ENCODE measurements at places on chromosomes 4 and X.
A peak's percentile ranks its signal among the peaks of the same experiment; 100 is the strongest.

DNA sequence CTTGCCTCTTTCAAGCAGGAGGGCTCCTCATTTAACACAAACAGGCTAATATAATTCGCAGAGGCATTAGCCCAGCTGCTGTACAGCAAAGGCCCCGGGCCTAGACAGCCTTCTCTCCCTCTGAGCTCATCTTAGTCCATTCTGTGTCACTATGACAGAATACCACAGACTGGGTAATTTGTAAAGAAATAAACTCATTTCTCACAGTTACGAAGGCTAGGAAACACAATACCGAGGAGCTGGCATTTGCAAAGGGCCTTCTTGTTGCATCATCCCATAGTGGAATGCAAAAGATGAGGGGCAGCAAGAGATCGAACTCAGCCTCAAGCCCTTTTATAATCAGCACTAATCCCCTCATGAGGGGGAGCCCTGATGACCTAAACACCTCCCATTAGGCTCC, 48.5 kb downstream of the TSPAN5 start:
- H3K4me1 ChIP-seq, result peaks cover 20% of the 10 kb centered on the region
- H3K27me3 ChIP-seq, result peaks cover 1% of the 10 kb centered on the region
- no peaks in the 10 kb centered on the region for H3K36me3 ChIP-seq
- H3K4me3 ChIP-seq, result no peak overlapping the region
- no peak for DNase-seq

DNA sequence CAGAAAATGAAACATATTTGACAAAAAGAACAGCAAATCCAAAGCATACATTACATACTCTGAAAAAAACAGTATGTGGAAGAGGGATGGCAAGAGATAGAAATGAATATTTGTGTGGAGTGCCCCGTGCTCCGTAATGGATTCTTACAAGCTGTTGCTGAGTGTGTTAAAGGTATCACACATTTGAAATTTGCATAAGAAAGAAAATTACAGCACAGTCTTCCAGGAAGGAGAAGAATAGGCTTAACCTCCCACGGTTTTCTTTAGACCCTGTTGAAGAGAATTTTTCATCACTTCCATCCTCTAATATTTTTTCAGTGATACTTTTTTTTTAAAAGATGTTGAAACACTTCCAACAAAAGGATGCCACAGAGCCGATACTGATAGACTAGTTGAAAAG, 1489.4 kb downstream of the RAPGEF2 start:
- H3K36me3 ChIP-seq, result no peaks in the 10 kb centered on the region
- DNase-seq, result no peak
- H3K4me1 ChIP-seq, result peaks cover 4% of the 10 kb centered on the region
- H3K4me3 ChIP-seq, result no peak overlapping the region
- H3K27ac ChIP-seq, result no peak overlapping the region

DNA sequence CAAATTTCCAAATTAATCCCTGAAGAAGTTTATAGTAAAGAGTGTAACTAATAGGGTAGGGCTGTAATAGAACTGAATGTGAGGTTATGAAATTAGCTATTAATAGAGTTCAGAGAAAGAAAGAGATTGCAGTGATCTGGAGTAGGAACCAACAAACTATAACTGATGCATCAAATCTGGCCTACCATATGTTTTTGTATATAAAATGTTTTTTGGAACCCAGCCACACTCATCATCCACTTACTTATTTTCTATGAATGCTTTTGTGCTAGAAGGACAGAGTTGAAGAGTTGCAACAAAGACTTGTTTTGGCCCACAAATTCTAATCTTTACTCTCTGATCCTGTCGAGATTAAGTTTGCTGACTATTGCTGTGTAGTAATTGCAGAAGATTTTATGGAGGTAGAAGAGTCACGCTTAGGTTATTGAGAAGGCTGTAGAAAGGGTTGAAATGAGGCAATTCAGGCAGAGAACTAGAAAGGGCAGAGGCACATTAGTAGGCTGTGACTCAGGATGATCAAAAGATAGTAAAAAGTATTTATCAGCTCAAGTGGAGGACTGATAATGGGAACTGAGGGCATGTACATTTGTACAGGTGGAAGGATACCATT, 298.7 kb upstream of the EMCN start:
- H3K27me3 ChIP-seq, result no peaks in the 10 kb centered on the region
- no peak overlapping the region for H3K4me3 ChIP-seq
- no peaks in the 10 kb centered on the region for H3K36me3 ChIP-seq
- no peak overlapping the region for H3K27ac ChIP-seq
- H3K4me1 ChIP-seq, result no peaks in the 10 kb centered on the region

DNA sequence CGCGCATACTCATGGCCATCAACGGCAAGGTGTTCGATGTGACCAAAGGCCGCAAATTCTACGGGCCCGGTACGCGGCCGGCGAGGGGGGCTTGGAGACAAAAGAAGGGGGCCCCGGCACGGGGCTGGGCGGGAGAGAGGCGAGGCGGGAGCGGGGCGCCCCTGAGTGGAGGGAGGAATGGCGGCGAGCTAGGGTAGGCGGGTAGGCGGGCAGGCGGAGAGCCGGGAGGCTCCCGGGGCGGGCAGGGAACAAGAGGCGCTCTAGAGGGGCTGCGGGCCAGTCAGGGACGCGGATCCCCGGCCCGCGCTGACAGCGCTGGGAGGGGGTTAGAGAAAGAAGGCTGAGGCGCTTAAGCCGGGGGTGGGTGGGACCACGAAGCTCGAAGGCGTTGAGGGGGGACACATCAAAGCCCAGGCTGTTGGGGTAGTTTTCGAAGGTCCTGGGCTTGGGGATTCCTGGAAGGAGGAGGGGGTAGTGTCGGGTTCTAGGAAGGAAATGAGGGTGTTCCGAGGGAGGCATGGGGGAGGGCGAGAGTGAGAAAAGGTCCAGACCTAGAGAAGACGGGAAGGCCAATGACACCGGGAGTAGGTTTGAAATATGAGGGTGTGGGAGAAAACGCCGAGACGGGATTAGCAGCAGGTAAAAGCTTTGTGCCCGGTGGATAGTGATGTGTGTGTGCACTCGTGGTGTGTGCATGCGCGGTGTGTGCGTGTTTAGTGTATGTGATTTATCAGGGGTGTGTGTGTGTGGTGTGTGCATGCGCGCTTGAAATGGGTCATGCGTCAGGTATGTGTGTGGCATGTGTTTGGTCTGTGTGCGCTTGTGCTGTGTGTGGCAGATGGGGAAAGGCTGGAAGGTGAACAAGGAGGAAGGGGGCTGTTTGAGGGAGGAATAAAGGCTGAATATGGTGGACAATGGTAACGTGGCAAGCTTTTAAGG, 807 bp downstream of the PGRMC1 start:
- H3K4me3 ChIP-seq, result peak overlapping the region; percentile 100
- H3K4me1 ChIP-seq, result peaks cover 20% of the 10 kb centered on the region
- peaks cover 4% of the 10 kb centered on the region for H3K36me3 ChIP-seq

DNA sequence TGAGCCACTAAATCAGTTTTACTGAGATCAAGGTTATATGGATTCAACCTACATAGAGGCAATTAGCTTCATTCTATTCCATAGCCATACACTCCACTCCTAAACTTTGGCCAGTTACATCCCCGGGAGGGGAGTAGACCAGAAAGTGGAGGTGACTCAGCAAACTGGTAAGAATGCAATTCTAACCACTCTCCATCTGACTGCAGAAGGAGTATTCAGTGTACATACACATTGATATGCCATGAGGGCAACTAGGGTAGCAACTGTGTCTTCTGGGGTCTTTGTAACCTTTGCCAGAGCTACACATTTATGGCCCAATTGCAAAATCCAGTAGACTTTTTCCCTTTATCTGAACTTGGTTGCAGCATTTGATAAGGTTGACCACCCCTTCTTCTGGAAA, 7.6 kb downstream of the SLC25A43 start:
- no peak for DNase-seq
- H3K27me3 ChIP-seq, result peaks cover 4% of the 10 kb centered on the region
- no peak overlapping the region for H3K27ac ChIP-seq
- H3K36me3 ChIP-seq, result peaks cover 6% of the 10 kb centered on the region

DNA sequence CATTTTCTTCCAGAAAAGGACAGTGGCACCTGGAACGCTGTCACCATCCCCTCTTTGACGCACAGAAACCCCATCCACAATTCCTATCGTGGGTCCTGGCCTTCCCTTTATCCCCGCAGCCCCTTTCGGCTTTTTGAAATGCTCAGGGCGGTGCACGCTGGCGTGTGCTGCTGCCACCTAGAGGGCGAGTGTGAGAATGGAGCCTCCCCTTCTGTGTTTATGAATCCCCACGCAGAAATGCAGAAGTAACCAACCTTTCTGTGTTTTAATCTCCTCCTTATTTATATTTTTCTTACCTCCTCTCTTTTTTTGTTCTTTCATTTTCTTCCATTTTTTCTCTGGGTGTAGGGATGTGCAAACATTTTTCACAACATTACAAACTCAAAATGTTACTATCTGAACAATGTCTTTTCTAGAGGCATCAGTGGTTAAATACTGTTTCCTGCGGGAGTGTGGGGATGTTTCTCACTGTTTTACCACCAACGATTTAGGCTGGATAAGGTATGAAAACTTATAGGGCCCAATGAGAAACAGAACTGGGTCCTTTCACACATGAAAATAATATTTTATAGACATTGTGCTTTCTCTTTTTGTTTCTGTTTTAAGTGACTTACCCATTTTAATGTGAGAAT, 50.0 kb downstream of the TMA16 start:
- peaks cover 2% of the 10 kb centered on the region for H3K27me3 ChIP-seq
- no peak overlapping the region for H3K27ac ChIP-seq
- H3K4me3 ChIP-seq, result no peak overlapping the region
- H3K36me3 ChIP-seq, result no peaks in the 10 kb centered on the region
- DNase-seq, result peak; percentile 73

GRCh38 chr4:74838746-74839370, 44.5 kb upstream of the BTC start:
- no peaks in the 10 kb centered on the region for H3K36me3 ChIP-seq
- no peak overlapping the region for H3K27ac ChIP-seq
- no peaks in the 10 kb centered on the region for H3K27me3 ChIP-seq

DNA sequence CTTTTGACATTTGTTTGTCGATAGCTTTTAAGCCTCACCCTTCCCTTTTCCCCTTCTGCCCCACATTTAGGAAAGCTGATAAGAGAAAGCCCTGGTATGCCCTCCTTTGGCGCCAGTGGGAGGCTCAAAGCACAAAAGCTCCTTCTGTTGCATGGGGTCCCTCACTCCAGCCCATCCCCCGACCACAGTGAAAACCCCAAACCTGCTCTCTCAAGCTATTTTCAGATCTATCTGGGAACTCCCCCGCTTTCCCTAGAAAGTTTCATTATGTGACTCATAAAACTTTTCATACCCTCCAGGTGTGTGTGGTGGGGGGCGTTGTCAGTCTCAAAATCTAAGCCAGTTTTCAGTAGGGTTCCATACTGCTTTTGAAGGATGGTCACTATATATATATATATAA, 259.0 kb upstream of the PCDH7 start:
- no peaks in the 10 kb centered on the region for H3K4me1 ChIP-seq
- DNase-seq, result no peak
- H3K36me3 ChIP-seq, result no peaks in the 10 kb centered on the region
- no peak overlapping the region for H3K27ac ChIP-seq
- H3K27me3 ChIP-seq, result no peaks in the 10 kb centered on the region

DNA sequence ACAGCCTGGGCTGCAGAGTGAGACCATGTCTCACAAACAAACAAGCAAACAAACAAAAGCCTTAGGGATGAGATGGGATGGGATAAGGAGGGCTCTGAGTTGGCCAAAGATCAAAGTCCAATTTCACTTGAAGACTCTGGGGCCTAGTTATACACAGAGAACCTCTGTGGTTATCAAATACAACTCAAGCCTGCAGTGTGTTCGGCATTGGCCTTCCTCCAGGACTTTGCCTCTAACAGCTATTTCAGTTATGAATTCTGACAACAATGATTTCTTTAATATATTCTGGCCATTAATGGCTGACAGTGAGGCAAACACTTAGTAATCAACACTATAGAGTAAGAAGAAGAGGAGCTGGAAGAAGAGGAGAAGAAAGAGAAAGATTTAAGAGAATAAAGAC, 171.1 kb downstream of the PDGFRA start:
- H3K4me3 ChIP-seq, result no peak overlapping the region
- DNase-seq, result no peak
- H3K27me3 ChIP-seq, result peaks cover 3% of the 10 kb centered on the region
- no peaks in the 10 kb centered on the region for H3K36me3 ChIP-seq
- H3K27ac ChIP-seq, result peak overlapping the region; percentile 68
- H3K4me1 ChIP-seq, result peaks cover 21% of the 10 kb centered on the region

- peaks cover 3% of the 10 kb centered on the region for H3K27me3 ChIP-seq
- no peaks in the 10 kb centered on the region for H3K4me1 ChIP-seq
- no peaks in the 10 kb centered on the region for H3K36me3 ChIP-seq
- H3K27ac ChIP-seq, result no peak overlapping the region
- DNase-seq, result no peak
- H3K4me3 ChIP-seq, result no peak overlapping the region
Observed at GRCh38 chr4:68797618-68798017, 18.2 kb upstream of the UGT2B10 start.

DNA sequence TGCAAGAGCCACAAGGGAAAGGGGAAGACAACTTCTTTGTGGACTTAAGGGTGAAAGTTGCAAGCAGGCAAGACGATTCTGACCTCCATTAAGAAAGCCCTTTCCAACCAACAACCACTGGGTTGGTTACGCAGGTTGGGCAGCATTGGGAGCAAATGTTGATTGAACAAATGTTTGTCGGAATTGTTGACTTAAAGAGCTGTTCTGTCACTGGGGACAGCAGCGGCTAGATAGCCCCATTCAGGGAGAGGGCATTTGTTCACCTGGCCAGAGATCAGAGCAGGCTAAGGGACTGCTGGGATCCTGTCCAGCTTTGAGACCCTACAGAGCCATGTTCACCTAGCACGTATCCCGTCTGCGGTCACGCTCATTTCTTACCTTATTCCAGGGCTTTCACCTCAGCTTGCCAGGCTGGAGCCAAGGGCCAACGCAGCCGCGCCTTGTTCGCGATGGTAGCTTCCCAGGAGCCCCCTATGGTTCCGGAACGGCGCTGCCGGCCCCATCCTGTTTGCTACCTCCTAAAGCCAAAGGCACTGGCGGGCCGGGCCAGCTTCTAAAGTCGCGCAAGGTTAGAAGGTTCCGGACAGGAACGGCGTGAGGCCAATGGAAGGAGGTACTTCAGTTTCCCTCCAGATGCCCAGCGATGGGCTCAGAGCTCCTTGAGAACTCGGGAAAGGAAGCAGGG, 24.6 kb downstream of the F9 start:
- H3K36me3 ChIP-seq, result no peaks in the 10 kb centered on the region
- no peak overlapping the region for H3K4me3 ChIP-seq
- H3K27ac ChIP-seq, result no peak overlapping the region
- H3K27me3 ChIP-seq, result no peaks in the 10 kb centered on the region

- H3K36me3 ChIP-seq, result no peaks in the 10 kb centered on the region
- peak; percentile 9 for DNase-seq
- H3K27me3 ChIP-seq, result no peaks in the 10 kb centered on the region
- H3K4me1 ChIP-seq, result peaks cover 5% of the 10 kb centered on the region
Observed at GRCh38 chr4:183987987-183988392, 82.9 kb downstream of the STOX2 start.

GRCh38 chr4:140499391-140499790, 1.3 kb upstream of the MGAT4D start:
- no peak overlapping the region for H3K4me3 ChIP-seq
- peaks cover 4% of the 10 kb centered on the region for H3K4me1 ChIP-seq
- no peak overlapping the region for H3K27ac ChIP-seq
- no peak for DNase-seq

DNA sequence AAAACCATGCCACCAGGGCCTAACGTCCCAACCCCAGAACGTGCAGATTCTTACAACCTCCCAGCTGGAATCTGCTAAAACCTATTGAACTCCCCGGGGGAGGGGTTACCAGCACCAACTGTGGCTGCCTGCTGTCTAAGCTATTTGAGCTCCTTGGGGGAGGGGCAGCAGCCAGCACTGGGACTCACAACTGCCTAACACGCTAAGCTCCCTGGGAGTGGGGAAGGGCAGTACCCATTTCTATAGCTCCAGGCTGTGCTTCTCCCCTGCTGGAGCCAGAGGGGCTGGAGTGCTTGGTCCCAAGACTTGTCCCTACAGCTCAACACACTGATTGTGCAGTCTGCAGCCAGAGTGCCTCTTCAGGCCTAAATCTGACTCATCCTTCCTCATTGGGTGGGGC, 459.8 kb upstream of the FGF16 start:
- no peaks in the 10 kb centered on the region for H3K27me3 ChIP-seq
- H3K4me3 ChIP-seq, result no peak overlapping the region
- no peak overlapping the region for H3K27ac ChIP-seq
- DNase-seq, result no peak
- H3K36me3 ChIP-seq, result no peaks in the 10 kb centered on the region

Measured in endothelial cell (in vitro differentiated cells).